ENCODE measurements at places on chromosomes 11 and 22. TPM values are rescaled to one million over a fixed set of nuclear protein-coding genes. Genes with fewer than 3 reads are reported as not detected.

LARGE2 gene
- 25.6 TPM for polyA plus RNA-seq

HBB gene
- 127 TPM for polyA plus RNA-seq

OR2AG2 gene
- 0.11 TPM for polyA plus RNA-seq

FTH1 gene
- 2,527 TPM for polyA plus RNA-seq

KCNJ5 gene
- 5.7 TPM for polyA plus RNA-seq

POU2F3 gene
- 0.83 TPM for polyA plus RNA-seq

SAA4 gene
- not detected for polyA plus RNA-seq

MYOD1 gene
- polyA plus RNA-seq = not detected

ISX gene
- polyA plus RNA-seq = 0.23 TPM

FOLR1 gene
- polyA plus RNA-seq = 44.9 TPM

SPON1 gene
- 87.2 TPM for polyA plus RNA-seq

OR52E8 gene
- polyA plus RNA-seq = not detected

DNA sequence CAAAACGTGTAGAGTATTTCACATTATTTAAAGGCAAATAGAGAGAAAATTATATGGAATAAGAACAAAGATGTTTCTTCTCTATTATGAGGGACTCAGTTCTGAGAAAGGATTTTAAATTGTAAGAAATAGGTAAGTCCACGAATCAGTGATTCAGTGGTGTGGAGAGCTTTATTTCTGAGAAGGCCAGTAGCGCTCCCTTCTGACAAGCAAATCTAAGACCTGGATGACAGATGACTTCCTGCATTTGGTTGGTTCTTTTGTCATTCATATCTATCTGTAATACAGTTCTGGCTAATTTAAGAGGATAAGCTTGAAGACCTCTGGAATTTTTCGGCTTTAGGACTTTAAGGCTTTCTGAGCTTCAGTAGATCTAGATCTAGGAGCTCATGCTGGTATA, 7.0 kb downstream of the CD3E start:
- no peak for DNase-seq

- DNase-seq = no peak
Measured at GRCh38 chr11:61967924-61968757, 707 bp upstream of the FTH1 start.

DNA sequence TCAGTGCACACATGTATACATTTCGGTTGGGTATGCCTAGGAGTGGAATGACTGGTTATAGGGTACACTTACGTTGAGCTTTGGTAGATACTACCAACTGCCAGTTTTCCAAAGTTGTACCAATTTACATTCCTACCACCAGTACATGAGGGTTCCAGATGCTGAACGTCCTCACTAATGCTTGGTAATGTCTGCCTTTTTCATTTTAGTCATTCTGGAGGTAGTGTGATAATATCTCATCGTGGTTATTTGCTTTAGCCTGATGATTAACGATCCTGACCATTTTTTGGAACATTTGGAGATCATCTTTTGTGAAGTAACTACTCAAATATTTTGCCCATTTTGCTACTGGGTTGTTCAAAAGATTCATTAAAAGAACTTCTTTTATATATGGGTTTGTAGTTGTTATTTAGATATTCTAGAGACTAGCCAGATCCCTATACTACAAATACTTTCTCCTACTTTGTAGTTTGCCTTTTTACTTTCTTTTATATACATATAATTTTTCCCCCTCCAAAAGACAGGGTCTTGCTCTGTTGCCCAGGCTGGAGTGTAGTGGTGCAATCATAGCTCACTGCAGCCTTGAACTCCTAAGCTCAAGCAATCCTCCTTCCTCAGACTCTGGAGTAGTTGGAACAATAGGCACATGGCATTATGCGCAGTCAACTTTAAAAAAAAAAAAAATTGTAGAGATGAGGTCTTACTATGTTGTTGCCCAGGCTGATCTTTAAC, 62.1 kb downstream of the RBFOX2 start:
- no peak for DNase-seq

GRCh38 chr11:71086687-71087258, 165.6 kb downstream of the SHANK2 start:
- DNase-seq = peak; percentile 30

DNA sequence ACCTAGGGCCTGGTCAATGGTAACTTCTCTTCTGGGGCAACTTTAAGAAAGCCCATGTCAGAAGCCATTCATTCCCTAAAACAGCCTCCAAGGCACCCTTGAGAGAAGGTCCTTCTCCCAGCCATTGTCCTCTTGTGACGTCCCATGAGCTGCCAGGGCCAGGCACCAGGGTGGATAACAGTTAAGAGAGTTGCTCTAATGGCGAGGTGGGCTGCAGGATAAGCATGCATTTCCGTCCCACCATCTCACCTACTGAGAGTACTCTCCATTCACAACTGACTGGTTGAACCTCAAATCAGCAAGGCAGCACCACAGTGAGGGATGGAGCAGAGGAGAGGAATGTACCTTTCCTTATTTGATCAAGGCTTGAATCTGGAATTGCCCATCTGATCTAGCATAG, 14.6 kb downstream of the POU2AF1 start:
- DNase-seq = no peak

- no peak for DNase-seq
Measured at GRCh38 chr11:61095021-61095420, 7.3 kb upstream of the CD5 start.

- no peak for DNase-seq
Measured at GRCh38 chr11:123939317-123939716, at the start of gene OR4D5. Gene OR4D5 (plus strand): TSS chr11:123939617. CDS start chr11:123939617, 0 bp downstream.

GRCh38 chr11:126485021-126485792, 129.7 kb downstream of the ST3GAL4 start:
- DNase-seq = no peak

- no peak for DNase-seq
Measured at GRCh38 chr11:65906602-65907001, 6.4 kb upstream of the FOSL1 start.

GRCh38 chr22:22816171-22816514, 71.5 kb upstream of the IGLL5 start:
- DNase-seq = no peak

- DNase-seq = no peak
Measured at GRCh38 chr11:45098929-45099328, 47.5 kb upstream of the PRDM11 start.

DNA sequence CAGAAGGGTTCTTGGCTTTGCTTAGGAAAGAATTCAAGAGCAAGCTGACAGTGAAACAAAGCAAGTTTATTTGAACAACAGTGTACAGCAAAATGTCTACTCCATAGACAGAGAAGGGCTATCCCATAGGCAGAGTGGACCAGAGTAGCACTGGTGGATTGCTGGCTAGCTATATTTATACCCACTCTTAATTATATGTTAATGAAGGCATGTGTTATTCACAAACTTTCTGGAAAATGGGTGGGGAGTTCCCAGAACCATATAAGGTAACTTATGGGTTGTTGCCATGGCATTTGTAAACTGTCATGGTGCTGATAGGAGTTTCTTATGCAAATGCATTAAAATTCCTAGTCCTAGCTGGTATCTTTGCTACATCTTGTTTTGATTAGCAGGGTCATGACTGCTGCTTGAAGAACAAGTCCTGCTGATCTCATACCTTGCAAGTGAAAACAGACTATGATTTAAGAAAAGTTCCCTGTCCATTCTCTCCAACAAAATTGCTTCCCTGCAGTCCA, 330.5 kb downstream of the BUD13 start:
- no peak for DNase-seq

GRCh38 chr11:108886005-108886659, 221.3 kb downstream of the DDX10 start:
- no peak for DNase-seq

DNA sequence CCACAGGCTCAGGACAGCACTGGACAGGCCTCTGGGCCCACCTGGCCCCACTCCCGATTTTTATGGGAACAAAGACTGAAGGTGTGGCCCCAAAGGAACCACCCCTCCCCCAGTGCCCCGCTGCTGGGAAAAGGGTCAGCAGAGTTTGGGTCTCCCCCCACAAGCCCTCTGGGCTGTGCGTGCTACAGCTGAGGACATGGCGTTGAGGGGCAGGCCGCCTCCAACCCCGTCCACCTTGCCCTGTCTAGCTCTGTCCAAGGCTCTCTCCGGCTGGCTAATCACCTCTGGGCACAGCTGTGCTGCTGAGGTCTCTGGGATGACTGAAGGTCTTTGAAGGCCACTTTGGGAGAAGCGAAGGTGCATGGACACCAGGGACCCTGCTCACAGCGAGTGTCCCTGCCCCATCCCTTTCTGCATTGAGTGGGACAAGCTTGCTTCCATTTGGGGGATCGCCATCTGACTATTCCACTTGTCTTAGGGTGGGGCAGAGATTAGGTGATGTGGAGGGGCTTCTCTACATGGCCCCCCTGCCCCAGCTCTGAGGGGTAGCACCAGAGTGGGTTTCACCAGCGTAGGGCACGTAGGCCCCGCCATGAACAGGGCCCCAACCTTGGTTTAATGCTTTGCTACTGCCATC, 6.5 kb downstream of the ASCL2 start:
- DNase-seq = no peak

- no peak for DNase-seq
Measured at GRCh38 chr11:27355575-27356104, 7.4 kb downstream of the CCDC34 start.

Data from right renal pelvis (tissue), 4 donors.